Activated CD4-positive, alpha-beta T cell treated with anti-CD3 and anti-CD28 coated beads for 24 hours (primary cell): ENCODE measurements at places on chromosomes 5 and 9.

- no peak for DNase-seq
Observed at GRCh38 chr5:75611311-75612225, at the start of gene ANKDD1B. TSS of gene ANKDD1B (plus strand) at chr5:75611453. CDS start at chr5:75611635, 182 bp downstream.

DNA sequence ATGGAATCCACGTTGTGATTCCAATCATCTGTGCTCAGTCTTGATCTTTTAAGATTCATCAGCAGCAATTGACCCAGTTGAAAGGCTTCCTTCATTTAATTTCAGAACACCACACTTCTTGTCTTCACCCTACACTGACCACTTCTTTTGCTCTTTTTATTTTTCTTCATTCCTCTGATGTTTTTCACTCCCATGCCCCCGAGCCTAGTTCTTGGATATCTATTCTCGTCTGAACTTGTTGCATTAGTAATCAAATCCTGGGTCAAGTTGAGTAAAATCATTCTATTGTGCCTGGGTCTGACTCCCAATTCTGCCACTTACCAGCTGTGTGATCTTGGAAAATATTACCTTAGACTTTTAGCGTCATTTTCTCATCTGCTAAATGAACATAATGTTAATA, 356.5 kb downstream of the CDH12 start:
- DNase-seq = no peak

GRCh38 chr9:96565671-96566497, 53.8 kb downstream of the CDC14B start:
- no peak for DNase-seq

GRCh38 chr5:38323645-38324295, 65.4 kb downstream of the EGFLAM start:
- DNase-seq = no peak

DNA sequence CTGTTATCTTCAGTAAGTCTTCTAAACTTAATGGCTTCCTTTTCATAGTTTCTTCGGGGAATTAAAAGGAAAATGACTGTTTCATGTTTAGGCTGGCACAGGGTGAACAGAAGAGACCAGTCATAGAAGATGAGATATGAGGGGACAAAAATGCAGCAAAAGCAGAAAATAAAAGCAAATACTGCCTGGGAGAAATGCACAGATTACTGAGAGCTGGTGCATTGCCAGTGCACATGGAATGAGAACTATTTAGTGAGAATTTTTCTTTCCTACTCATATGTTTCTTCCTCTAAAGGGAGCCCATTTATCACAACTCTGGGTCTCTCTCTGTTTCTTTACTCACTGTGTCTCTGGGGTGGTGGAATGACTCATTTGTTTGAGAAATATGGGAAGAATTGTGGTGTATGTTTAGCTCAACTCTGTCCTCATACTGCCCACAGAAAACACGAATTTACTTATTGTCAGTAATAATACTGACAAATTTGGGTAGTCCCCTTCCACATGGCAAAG, 25.9 kb upstream of the ANKRD55 start:
- DNase-seq = no peak
